Activated naive CD4-positive, alpha-beta T cell treated with anti-CD3 and anti-CD28 coated beads, Interleukin-2, amount 10 ng/mL, durations not matched to agents 7 days and 5 days (primary cell): ENCODE measurements at places on chromosomes 4 and X.
A peak's percentile ranks its signal among the peaks of the same experiment; 100 is the strongest.

DNA sequence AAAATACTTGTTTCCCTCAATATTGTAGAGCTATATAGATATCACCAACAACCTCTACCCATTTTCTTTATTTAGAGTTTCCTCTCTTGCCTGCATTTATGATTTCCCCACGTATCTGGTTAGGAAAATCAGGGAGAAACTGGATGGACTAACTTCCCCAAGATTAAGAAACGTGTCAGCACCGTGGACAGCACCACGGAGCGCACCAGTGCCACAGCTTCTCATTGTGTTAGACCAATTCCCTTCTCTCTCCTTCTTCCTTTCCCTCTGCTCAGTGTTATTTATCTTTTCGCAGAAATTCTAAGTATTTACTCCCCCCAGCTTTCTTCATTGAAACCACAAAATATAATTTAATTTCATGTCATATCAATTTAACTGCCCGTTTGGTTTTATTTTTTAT, 568.6 kb upstream of the BOD1L1 start:
- H3K4me1 ChIP-seq: no peaks in the 10 kb centered on the region
- DNase-seq: peak; percentile 33
- H3K27ac ChIP-seq: no peak overlapping the region
- H3K4me3 ChIP-seq: no peak overlapping the region
- no peaks in the 10 kb centered on the region for H3K27me3 ChIP-seq

DNA sequence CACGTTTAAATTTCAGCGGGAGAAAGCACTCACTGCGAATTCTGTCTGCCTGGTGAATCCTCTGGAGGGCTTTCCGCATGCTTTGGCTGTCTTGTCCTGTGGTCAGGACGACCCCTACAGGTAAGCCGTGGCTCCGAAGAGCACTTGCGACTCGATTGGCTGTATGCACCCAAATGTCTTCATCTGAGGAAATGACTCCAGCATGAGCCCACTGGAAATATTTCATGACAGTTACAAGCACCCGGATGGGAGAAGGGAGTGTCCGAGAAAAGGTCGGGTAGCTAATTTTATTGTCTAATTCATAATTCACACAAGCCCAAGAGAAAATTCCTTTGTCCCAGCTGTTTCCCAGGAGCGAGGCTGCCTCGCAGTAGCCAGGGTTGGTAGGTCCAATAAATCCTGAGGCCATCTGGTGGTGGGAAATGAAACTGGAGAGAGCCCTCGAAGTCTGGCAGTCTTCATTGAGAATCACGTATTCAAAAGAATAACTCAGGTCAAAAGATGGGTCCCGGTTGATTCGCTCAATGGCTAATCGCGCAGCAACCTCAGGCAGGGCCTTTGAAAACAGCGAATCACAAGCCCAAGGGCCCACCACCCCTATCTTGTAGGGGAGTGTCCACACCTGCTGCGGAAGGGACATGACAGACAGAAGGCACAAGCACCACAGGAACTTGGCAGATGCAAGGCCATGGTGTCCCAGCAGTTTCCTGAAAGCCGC, 6.6 kb downstream of the GUCY2F start:
- no peaks in the 10 kb centered on the region for H3K36me3 ChIP-seq
- H3K4me3 ChIP-seq: no peak overlapping the region
- H3K27me3 ChIP-seq: no peaks in the 10 kb centered on the region
- DNase-seq: no peak

DNA sequence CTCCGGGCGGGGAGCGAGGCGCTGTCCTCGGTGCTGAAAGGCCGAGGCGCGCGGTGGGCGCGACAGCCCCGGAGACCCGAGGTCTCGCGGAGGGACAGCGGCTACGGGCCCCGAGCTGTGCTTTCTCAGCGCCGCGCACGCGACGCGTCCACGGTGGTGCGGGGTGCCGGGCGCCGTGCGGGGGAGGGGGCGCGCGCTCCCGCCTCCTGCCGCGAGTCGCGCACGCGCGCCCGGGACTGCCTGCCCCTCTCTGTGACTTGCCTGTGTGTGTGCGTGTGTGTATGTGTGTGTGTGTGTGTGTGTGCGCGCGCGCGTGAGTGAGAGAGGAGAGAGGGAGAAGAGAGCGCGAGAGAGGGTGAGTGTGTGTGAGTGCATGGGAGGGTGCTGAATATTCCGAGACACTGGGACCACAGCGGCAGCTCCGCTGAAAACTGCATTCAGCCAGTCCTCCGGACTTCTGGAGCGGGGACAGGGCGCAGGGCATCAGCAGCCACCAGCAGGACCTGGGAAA, at the start of gene GRIA2:
Gene GRIA2 (plus strand): TSS at position 358 of the 511 bp plus-strand sequence. CDS start 315 bp downstream, outside the sequence.
- no peak within 1 kb of the TSS for H3K4me3 ChIP-seq
- peaks cover 31% of the 10 kb centered on the region for H3K27me3 ChIP-seq
- peak within 1 kb of the TSS; percentile 28 for H3K27ac ChIP-seq
- peak; percentile 51 for DNase-seq

DNA sequence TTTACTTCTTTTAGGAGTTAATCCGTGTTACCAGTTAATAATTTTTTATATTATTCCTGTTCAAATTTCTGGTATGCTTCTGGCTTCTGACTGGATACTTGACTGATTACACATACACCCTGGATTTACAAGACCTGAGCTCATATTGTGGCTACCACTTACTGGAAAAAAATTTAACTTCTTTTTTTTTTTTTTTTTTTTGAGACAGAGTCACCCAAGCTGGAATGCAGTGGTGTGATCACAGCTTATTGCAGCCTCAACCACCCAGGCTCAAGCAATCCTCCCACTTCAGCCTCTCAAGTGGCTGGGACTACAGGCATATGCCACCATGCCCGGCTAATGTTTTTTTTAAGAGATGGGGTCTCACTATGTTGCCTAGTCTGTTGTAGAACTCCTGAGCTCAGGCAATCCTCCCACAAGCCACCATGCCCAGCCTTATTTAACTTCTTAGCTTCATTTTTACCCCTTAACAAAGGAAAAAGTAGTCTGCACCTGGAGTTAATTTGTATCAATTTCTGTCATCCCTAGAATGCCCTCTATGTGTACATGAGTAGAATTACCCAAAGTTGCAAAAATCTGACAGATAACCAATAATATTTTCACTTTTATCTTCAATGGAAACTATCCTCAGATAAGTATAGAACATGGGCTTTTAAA, 50.3 kb downstream of the TMEM165 start:
- H3K4me3 ChIP-seq: no peak overlapping the region
- peaks cover 26% of the 10 kb centered on the region for H3K36me3 ChIP-seq
- no peak overlapping the region for H3K27ac ChIP-seq
- H3K4me1 ChIP-seq: peaks cover 10% of the 10 kb centered on the region

GRCh38 chr4:164768516-164768915, 14.6 kb downstream of the SMIM31 start:
- no peak overlapping the region for H3K4me3 ChIP-seq
- H3K4me1 ChIP-seq: no peaks in the 10 kb centered on the region
- DNase-seq: no peak

DNA sequence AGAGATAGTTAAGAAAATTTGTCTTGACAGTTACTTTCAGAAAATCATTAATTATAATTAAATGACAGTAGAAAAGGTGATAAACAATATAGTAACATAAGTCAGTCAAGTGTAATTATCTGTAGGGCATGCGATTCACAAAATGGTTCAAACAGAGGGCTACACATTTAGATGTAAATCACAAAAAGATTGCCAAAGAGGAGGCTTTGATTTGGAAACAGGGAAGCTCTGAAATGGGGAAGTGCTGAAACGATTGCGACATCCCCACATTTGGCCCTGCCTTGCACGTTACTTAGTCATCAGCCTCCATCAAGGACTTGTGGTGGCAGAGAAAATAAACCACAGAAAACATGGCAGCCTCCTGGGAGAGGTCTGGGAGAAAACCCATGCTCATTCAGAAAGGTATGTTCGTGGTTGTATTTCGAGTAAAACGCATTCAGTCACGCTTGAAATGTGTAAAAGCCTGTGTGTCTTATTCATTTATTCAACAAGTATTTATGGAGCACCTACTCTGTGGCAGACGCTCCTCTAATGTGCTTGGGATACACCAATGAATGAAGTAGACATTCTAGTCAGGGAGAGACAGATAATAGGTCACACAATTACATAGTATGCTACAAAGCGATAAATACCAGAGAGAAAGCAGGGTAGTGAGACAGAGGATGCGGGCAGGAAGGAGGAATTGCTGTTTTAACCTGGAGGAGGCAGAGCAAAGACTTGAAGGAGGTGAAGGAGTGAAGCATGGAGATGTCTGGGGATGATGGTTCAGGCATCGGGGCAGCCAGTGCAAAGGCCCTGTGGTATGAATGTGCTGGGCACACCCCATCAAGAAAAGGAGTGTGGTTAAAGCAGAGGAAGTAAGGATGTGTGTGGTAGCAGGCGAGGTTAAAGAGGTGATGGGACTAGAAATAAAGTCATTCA, 7.8 kb downstream of the RBM47 start:
- H3K36me3 ChIP-seq: no peaks in the 10 kb centered on the region
- H3K27me3 ChIP-seq: peaks cover 17% of the 10 kb centered on the region
- DNase-seq: peak; percentile 30
- peaks cover 37% of the 10 kb centered on the region for H3K4me1 ChIP-seq

DNA sequence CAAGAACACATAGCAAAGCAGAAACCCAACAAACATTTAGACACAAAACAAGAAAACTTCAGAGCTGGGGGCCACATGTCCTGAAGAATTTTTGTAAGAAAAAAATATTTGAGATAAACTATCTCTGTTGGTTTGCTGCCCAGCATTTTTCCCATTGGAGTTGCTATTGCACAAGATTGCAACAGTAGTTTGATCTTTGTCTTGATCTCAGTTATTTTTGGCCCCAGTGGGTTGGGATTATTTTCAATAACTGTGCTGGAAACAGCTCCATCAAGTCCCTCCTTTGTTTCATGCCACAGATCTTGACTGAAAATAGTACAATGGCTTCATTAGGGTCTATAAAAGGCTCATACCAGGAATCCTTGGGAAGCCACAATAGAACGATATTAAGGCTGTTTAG, 103.8 kb upstream of the RAI2 start:
- H3K27ac ChIP-seq: no peak overlapping the region
- no peaks in the 10 kb centered on the region for H3K27me3 ChIP-seq
- no peak overlapping the region for H3K4me3 ChIP-seq

DNA sequence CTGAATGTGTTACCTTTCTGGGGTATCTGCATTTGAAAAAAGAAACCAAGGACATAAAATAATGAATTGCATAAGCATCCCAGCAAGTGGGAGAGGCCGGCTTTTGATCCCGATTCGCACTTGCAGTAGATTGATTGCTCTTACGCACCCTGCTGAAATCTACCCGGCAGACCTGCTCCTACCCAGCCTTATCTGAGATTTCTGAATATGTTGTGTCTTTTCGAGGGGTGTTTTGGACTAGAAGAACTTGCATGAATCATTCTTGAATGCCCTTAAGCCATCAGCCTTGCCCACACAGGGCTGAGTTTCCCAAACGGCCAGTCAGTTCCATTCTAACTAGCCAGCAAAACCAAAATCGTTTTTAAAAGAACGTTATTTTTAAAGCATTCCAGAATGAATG, 174.4 kb upstream of the BCOR start:
- peaks cover 9% of the 10 kb centered on the region for H3K4me1 ChIP-seq
- H3K27me3 ChIP-seq: peaks cover under 1% of the 10 kb centered on the region
- no peaks in the 10 kb centered on the region for H3K36me3 ChIP-seq

- peaks cover 2% of the 10 kb centered on the region for H3K36me3 ChIP-seq
- peaks cover 10% of the 10 kb centered on the region for H3K4me1 ChIP-seq
- DNase-seq: no peak
- no peaks in the 10 kb centered on the region for H3K27me3 ChIP-seq
Measured at GRCh38 chrX:42715701-42716262, 62.2 kb downstream of the PPP1R2C start.

- H3K4me3 ChIP-seq: no peak overlapping the region
- peaks cover 57% of the 10 kb centered on the region for H3K27me3 ChIP-seq
- H3K4me1 ChIP-seq: peaks cover 4% of the 10 kb centered on the region
- DNase-seq: no peak
- H3K27ac ChIP-seq: no peak overlapping the region
Measured at GRCh38 chr4:6252051-6252450, 17.6 kb upstream of the WFS1 start.

DNA sequence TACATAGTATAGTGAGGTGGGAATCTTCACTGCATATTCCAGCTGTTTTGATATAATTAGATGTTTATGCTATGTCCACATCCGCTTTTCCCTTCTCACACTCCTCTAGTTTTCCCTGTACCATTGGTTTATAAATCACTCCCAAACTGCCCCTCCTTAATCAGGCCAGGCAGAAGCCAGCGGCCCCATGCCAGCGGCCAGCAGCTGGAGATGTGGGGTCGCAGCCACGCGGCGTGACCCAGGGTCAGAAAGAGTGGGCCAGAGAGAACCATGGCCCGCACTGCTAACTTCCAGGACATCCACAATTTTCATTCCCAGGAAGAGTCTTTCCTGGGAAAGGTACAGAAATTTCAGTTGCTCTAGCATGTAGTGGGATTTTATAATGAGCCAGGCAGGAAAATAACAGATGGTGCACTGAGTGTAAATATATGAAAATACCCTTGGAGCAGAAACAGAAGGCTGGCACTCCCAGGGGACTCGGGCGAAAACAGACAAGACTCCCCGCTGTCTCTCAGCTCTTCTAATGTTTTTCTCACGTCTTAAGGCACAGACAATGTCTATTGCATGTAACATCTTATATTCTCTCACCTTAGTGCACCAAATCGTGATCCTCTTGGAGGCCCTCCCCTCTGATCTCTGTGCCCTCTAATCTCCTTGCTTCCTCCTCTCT, 145.9 kb upstream of the ZFP42 start:
- H3K27ac ChIP-seq: no peak overlapping the region
- H3K36me3 ChIP-seq: no peaks in the 10 kb centered on the region
- no peak overlapping the region for H3K4me3 ChIP-seq
- DNase-seq: no peak

DNA sequence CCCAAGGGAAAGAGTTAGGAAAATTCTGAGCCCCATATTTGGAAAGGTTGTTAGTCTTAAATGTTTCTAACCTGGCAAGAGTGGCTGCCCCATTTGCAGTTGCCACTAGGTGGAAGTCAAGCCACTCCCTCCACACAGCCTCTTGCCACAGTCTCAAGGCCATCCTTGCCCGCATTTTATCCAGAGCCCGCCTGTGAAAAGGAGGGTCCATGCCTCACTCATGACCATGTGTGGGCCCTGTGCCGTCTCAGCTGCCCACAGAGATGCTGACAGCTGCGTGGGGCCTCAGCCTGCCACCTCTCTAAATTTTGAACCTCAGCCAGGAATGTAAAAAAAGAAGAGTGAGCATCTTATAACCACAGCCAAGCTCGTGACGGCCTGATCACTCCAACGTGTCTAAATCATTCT, 201.5 kb upstream of the FAM241A start:
- no peak for DNase-seq
- no peak overlapping the region for H3K27ac ChIP-seq
- H3K27me3 ChIP-seq: no peaks in the 10 kb centered on the region
